NCI-H460 (cell line): ENCODE measurements at places on chromosomes 7 and 10.

GRCh38 chr7:155371884-155372781 lies 74.5 kb downstream of the INSIG1 start:
- no peak for DNase-seq

GRCh38 chr10:97002670-97003069 lies 170.6 kb downstream of the LCOR start:
- no peak for DNase-seq

DNA sequence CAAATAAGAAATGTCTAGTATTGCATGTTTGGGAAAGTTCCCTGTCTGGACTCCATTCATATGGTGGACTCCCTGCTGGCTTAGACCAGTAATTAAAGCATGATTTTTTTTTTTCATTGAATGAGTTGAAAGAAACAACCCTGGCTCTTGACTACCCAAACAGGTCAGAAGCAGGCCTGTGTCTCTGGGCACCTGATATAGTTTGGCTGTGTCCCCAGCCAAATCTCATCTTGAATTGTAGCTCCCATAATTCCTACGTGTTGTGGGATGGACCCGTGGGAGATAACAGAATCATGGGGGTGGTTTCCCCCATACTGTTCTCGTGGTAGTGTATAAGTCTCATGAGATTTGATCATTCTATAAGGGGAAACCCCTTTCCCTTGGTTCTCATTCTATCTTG lies 206.2 kb downstream of the TMEM178B start:
- DNase-seq: no peak

- DNase-seq: no peak
Observed at GRCh38 chr10:86600296-86600695, 54.1 kb upstream of the OPN4 start.

- DNase-seq: no peak
Observed at GRCh38 chr10:130769146-130770017, 542.1 kb downstream of the TCERG1L start.

DNA sequence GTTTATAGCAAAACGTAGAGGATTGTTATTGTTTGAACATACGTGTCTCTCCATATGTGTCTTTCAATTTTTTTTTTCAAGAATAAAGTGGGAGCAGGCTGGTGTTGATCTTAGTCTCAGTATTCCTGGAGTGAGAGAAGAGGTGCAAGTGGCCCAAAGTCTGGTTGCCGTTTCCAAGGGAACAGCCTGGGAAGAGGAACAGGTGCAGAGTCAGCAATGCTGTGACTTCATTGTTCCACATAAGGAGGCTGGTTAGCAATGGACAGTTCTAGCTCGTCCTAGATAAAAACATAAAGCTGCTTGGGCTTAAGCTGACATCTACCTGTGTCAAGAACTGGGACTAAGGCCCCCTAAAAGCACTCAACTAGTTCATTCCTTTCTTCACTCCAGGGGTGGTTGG lies 626.6 kb upstream of the TPK1 start:
- DNase-seq: no peak

DNA sequence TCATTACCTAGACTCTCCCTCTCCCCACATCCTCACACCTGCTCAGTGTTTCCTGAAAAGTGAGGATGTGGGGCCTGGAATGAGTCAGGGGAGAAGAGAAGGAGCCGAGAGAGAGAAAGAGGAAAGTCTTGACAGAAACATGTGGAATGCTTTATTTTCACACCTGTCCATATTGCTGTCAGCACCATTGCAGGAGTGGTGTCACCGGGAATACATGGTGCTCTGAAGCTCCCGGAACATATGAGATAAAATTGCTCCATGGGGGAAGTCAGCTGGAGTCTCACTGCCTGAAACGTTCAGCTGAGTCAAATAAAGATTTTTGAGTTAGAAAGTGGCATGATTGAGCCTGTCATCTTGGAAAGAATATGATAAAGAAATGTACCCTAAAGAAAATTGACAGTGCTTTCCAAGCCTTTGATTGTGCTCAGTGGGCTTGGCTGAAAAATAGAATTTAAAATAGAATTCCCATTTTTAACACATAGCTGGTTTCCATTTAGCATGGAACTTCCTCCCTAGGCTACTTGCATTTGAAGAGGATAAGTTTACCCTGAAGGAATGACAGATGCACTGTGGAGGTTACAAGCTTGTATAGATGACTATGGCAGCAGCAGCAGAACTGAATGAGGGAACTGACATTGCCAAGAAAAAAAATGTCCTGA lies 182.4 kb downstream of the PCLO start:
- DNase-seq: no peak

- no peak for DNase-seq
Observed at GRCh38 chr7:150451097-150451793, 815 bp downstream of the GIMAP8 start.

- no peak for DNase-seq
Observed at GRCh38 chr7:39271402-39271801, 293.7 kb downstream of the POU6F2 start.

DNA sequence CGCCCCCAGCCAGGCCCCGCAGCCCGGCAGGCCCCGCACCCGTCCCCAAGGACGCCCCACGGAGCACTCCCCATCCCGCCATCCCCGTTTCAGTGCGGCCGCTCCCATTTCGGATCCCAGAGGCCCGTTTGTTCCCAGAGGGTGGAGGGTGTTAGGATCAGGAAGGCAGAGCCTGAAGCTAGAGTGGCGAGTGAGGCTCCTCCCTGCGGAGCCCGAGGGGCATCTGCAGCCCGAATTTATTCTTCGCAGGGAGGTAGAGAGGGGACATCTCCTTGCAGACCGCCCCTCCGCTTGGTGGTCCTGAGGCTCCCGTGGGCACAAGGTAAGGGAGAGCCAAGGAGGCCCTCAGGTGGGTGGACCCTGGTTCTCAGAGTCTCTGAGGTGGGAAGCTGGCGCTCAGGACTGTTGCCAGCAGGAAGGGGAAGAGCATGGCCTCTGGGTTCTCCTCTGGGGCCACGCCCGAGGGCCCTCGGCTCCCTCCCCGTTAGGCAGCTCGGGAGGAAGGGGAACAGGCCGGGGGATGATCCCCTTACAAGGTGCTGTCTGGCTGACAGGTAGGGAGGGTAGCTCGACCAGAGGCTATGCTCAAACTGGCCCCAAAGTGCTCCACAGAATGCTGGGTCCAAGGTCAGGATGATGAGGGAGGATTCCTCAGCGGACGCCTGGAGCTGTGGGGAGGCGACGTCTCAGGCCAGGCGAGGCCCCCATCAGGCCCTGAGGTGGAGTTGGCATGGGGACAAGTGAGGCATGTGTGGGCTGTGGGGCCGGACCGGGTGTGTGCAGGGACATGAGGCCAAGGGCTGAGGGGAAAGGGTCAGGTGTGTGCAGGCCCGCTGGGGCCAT lies 17.4 kb downstream of the POLL start:
- no peak for DNase-seq

DNA sequence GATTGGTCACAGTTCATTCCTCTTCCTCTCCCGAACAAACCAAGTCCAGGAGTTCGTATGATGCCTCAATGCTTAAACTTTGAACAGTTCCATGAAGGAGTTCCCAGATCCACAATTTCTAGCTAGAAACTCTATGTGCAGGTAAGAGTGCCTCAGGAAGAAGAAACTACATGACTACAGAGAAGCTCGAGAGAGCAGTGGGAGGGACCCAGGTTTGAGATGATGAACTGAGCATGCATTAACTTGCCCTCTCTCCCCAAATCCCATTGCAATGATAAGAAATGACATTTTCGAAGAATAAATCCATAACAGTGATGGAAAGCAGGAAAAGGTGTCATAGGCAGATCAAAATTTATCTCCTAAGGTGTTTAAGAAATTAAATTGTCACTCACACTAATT lies 140.6 kb upstream of the JCAD start:
- DNase-seq: no peak

DNA sequence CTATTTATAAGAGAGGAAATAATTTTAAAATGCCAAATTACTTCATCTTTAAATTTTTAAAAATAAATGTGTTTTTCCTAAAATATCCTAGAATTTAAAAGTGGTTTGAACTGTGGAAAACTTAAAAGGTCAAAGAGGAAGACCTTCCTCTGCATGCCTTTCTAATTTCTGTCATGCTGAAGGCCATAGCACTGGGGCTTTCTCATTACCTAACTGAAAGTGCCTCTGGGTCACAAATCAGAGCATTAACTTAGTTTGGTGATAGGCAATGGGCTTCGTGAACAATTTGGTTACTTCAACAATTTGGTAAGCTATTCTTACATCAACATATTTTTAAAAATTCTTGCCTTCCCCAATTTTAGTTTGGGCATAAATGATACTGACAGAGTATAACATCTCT lies 100.2 kb upstream of the SAMD8 start:
- no peak for DNase-seq

DNA sequence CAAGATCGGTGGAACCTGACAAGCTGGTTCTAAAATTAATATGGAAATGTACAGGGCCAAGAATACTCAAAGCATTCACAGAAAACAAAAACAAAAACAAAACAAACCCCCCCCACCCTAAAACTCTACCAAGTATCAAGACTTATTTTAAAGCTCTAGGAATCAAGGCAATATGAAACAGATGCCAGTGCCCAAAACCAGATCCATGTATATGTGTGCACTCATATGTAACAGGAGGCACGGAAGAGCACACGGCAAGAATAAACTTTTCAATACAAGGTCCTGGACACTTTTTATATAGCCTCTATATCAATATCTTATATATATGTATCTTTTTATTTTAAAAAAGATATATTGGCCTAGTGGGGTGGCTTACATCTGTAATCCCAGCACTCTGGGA lies 35.5 kb downstream of the KDM7A start:
- no peak for DNase-seq

DNA sequence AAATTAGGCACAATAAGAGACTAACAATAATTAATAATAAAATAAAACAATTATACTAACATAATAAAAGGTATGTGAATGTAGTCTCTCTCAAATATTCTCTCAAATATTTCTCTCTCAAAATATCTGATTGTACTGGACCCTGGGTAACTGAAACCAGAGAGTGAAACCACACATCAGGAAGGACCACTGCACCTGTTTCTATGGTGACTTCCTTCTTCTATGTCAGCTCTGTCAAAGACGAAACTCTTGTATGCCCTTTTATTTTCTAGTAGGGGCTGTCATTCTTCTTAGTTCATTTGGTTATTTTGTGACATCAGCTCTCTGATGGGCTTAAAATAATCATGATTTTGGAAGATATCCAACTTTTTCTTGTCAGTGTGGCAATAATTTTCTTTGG lies 428.0 kb upstream of the TPK1 start:
- no peak for DNase-seq

DNA sequence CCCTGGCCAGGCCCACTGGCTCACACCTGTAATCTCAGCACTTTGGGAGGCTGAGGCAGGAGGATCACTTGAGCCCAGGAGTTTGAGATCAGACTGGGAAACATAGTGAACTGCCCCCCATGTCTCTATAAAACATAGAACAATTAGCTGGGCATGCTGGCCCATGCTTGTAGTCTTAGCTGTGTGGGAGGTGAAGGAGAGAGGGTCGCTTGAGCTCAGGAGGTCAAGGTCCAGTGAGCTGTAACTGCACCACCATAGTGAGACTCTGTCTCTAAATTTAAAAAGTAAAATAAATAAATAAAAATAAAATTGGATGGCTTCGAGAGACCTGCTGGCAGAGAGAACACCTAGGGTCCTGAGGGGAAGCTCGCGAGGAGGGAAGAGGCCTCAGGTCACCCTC lies 69.9 kb upstream of the PARD3 start:
- DNase-seq: no peak

GRCh38 chr10:12540341-12540781 lies 191.0 kb downstream of the CAMK1D start:
- DNase-seq: no peak

DNA sequence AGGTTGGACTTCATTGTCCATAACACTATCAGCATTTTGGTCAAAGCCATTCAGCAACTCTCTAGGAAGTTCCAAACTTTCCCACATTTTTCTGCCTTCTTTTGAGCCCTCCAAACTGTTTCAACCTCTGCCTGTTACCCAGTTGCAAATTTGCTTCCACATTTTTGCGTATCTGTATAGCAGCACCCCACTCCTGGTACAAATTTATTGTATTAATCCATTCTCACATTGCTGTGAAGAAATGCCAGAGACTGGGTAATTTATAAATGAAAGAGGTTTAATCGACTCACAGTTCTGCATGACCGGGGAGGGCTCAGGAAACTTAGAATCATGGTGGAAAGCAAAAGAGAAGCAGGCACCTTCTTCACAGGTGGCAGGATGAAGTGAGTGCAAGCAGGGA lies 198.8 kb downstream of the MTERF1 start:
- no peak for DNase-seq

DNA sequence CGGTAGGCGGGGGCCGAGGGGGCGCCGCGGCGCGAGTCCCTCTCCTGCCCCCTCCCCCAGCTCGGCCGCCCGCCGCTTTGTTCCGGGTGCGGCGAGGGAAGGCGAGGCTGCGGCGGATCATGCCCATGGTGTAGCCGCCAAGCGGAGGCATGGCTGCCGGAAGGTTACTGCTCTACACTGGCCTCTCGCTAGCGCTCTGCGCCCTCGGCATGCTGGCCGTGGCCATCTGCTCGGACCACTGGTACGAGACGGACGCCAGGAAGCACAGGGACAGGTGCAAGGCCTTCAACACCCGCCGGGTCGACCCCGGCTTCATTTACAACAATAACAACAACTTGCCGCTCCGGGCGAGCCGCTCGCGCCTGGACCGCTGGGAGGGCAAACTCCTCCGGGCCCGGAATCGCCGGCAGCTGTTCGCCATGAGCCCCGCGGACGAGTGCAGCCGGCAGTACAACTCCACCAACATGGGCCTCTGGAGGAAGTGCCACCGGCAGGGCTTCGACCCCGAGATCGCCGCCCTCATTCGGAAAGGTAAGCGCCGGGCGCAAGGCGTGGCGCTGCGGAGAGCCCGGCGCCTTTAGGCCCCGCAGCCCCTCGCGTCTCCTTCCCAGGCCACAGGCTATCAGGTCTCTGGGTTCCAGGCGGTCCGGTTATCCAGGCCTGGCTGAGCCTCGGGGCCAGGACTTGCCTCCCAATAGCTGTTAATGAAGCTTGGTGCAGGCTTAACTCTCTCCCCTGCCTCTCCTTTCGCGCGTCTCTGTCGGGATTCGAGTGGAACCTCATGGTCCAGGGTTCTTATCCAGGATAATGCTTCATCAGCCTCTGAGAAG lies 513 bp downstream of the TMEM178B start:
- DNase-seq: no peak

GRCh38 chr10:7397049-7398035 lies 13.5 kb downstream of the SFMBT2 start:
- DNase-seq: no peak

DNA sequence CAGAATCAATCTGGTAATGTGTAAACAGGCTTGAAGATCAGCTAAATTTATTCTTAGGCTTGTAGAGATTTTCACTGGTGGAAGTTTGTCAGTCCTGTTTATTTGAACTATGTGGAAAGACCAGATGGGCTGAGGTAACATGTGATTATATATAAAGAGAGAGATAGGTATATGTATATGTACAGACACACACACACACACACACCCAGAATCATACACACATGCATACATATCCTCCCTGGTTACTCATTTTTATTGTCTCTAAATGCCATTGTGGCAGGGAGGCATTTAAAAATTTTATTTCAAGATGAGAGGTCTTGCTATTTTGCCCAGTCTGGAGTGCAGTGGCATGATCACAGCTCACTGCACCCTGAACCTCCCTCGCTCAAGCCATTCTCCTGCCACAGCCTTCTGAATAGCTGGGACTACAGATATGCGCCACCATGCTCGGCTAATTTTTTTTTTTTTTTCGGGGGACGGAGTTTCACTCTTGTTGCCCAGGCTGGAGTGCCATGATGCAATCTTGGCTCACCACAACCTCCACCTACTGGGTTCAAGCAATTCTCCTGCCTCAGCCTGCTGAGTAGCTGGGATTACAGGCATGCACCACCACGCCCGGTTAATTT lies 78.1 kb upstream of the CYTH3 start:
- DNase-seq: no peak

GRCh38 chr7:7895754-7896153 lies 72.8 kb upstream of the GLCCI1 start:
- no peak for DNase-seq
